ENCODE measurements at places on chromosomes 13 and 19.

GRCh38 chr13:97496511-97496910 lies 62.5 kb downstream of the RAP2A start:
- DNase-seq = no peak

GRCh38 chr13:28337166-28338005 lies 157.5 kb downstream of the FLT1 start:
- DNase-seq = no peak

GRCh38 chr19:10751109-10751953 lies 33.5 kb downstream of the DNM2 start:
- DNase-seq = no peak

DNA sequence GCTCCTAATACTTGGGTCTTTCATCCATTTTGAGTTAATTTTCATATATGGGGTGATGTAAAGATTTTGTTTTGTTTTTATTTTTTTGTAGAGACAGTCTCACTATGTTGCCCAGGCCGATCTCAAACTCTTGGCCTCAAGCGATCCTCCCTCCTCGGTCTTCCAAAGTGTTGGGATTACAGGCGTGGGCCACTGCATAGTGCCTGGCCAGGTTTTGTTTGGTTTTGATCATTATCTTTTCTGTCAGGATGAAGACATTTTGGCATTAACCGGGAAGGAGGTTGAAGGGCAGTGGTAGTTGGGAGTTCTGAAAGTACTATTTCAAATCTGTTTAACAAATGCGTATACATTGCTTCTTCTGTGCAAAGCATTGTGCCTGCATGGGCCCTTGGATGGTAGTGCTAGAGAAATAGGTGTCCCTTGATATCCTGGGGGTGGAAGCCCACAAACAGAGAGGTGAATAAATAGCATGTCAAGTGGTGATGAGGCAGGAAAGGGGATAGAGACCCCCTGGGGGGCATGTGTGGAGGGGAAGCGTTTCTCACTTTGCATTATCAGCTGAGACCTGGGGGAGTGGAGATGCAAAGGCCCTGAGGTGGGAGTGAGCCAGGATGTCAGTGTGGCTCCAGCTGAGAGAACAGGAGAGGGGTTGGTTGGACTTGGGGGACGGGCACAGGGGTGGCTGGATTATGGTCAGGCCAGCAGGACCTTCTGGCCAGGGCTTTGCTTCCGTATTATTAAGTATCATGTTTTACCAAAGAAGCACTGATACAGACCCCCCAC lies 41.4 kb downstream of the GATAD2A start:
- DNase-seq = no peak

DNA sequence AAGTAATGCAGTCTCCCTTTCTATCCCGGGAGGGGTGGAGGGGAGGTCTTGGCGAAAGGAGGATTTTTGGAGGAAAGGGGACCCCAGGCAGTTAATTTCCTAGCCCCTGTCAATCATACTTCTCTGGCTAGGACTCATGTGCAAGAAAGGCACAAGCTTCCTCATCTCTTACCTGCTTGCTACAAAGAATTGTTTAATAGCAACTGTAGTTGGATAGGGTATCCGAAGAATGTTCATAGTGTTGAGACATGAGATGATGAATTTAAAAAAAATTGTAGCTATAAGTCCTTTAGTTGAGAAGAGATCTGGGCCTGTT lies 525 bp downstream of the BORA start:
- no peak for DNase-seq
